ENCODE measurements at places on chromosomes 12 and 14. TPM values are rescaled to one million over a fixed set of nuclear protein-coding genes. Genes with fewer than 3 reads are reported as not detected.

The PTPRQ gene
- not detected for total RNA-seq

The SERPINA5 gene
- total RNA-seq = not detected

The GZMB gene
- 0.21 TPM for total RNA-seq

The TMTC1 gene
- 16.6 TPM for total RNA-seq

The RPL41 gene
- total RNA-seq = 4,402 TPM

The LRRC9 gene
- total RNA-seq = under 0.01 TPM

The NEUROD4 gene
- not detected for total RNA-seq

The GPR84 gene
- total RNA-seq = not detected

The FAM222A gene
- 0.24 TPM for total RNA-seq

The RFX4 gene
- not detected for total RNA-seq

The GYS2 gene
- not detected for total RNA-seq

The TGFB3 gene
- total RNA-seq = 0.48 TPM

The GALNT16 gene
- total RNA-seq = not detected

The PCED1B gene
- total RNA-seq = 0.48 TPM

The AMN gene
- 4.7 TPM for total RNA-seq

The RDH16 gene
- 0.64 TPM for total RNA-seq

The RHEBL1 gene
- 0.24 TPM for total RNA-seq

The UTP20 gene
- total RNA-seq = 16.0 TPM

The CELA1 gene
- not detected for total RNA-seq

The SLC5A8 gene
- not detected for total RNA-seq

The ACSS3 gene
- total RNA-seq = 2.9 TPM

The LRRC10 gene
- not detected for total RNA-seq

The GPATCH2L gene
- 33.0 TPM for total RNA-seq

The PPFIA2 gene
- 0.48 TPM for total RNA-seq
